Spleen (tissue), 13 donors: ENCODE measurements at places on chromosomes 12 and 14. TPM values are rescaled to one million over a fixed set of nuclear protein-coding genes. Genes with fewer than 3 reads are reported as not detected.

GRCh38 chr12:74780182-74780849, 242.7 kb downstream of the ATXN7L3B start:
- no peaks in the 10 kb centered on the region for H3K4me1 ChIP-seq
- H3K4me3 ChIP-seq, result no peak overlapping the region
- H3K27ac ChIP-seq, result no peak overlapping the region
- DNase-seq, result no peak

DNA sequence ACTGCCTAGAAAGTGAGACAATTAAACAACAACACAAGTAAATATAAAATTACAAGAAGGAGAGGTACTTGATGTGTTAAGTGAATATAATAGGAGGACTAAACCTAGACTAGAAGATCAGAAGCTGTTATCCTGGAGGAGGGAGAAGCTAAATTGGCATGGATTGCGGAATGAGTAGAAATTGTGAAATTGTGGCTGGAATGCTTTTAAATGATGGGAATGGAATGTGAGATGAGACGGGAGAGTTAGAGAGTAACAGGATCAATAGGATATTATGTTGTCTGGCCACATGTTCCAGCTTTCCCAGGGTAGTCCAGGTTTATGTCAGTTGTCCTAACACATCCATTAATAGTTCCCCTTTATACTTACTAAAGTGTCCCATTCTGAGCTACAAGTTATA, 44.0 kb upstream of the CPNE8 start:
- no peaks in the 10 kb centered on the region for H3K27me3 ChIP-seq
- H3K27ac ChIP-seq, result no peak overlapping the region
- DNase-seq, result no peak
- no peak overlapping the region for H3K4me3 ChIP-seq

The FOXG1 gene
- total RNA-seq, result 0.12 TPM

The KRT7 gene
- total RNA-seq, result not detected

GRCh38 chr12:10276774-10277173, 30.9 kb upstream of the KLRD1 start:
- H3K27me3 ChIP-seq, result no peaks in the 10 kb centered on the region
- DNase-seq, result no peak
- H3K27ac ChIP-seq, result no peak overlapping the region
- no peaks in the 10 kb centered on the region for H3K36me3 ChIP-seq
- H3K4me1 ChIP-seq, result no peaks in the 10 kb centered on the region
- H3K4me3 ChIP-seq, result no peak overlapping the region

- peak; percentile 93 for DNase-seq
- peak overlapping the region; percentile 97 for H3K4me3 ChIP-seq
- H3K4me1 ChIP-seq, result peaks cover 64% of the 10 kb centered on the region
- H3K27me3 ChIP-seq, result no peaks in the 10 kb centered on the region
- peak overlapping the region; percentile 90 for H3K27ac ChIP-seq
These were observed 574 bp downstream of the GLRX5 start for GRCh38 chr14:95535226-95536021.

DNA sequence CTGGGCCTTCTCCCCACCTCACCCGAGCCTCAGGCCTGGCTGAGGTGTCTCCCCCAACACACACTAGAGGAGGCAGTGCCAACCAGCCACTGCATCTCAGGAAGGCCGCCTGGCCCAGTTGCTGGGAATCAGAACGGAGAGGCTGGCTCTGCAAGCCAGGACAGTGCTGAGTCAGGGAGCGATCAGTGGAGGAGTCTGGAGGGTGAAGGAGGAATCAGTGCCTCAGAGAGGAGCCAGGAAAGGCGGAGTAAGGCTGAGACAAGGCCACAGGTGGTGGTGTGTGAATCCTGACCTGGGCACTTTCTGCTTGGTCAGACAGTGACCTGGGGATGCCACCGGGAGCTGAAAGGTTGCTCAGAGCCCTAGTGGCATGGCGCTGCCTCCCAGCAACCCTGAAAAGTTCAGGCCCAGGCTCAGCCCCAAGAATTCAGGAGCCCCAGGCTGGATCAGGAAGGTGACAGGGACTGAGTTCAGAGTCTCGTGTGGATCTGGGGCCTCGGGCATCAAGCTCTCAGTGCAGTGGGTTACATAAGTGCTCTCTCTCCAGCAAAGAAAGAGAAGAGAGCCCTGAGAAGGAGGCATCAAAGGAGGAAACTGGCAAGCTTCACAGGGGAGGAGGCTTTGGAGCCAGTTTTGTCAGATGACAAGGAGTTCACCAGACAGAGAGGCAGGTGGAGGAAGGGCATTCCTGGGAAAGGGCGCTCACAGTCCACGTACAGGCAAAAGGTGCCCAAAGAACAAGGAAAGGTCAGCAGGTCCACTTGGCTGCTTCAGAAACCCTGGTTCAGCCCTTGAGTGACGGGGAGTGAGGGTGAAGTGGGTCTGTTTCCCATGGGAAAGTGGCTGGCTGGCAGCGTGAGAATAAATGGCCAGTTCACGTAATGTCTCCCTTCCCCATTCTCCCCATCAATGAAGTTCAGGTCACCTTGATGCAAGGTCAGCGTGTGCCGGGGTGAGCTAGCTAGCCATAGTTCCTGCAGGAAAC, 87.8 kb downstream of the ZFP36L1 start:
- H3K4me1 ChIP-seq, result no peaks in the 10 kb centered on the region
- no peaks in the 10 kb centered on the region for H3K36me3 ChIP-seq
- H3K27me3 ChIP-seq, result no peaks in the 10 kb centered on the region
- no peak overlapping the region for H3K4me3 ChIP-seq
- no peak for DNase-seq

- no peaks in the 10 kb centered on the region for H3K36me3 ChIP-seq
- DNase-seq, result no peak
- H3K27ac ChIP-seq, result no peak overlapping the region
- H3K4me1 ChIP-seq, result peaks cover 10% of the 10 kb centered on the region
- H3K27me3 ChIP-seq, result no peaks in the 10 kb centered on the region
These were observed 72.3 kb downstream of the SRGAP1 start for GRCh38 chr12:63916561-63917476.

GRCh38 chr12:42119085-42119633, 25.5 kb downstream of the GXYLT1 start:
- no peaks in the 10 kb centered on the region for H3K36me3 ChIP-seq
- H3K27me3 ChIP-seq, result no peaks in the 10 kb centered on the region
- DNase-seq, result no peak
- H3K27ac ChIP-seq, result no peak overlapping the region
- no peaks in the 10 kb centered on the region for H3K4me1 ChIP-seq

DNA sequence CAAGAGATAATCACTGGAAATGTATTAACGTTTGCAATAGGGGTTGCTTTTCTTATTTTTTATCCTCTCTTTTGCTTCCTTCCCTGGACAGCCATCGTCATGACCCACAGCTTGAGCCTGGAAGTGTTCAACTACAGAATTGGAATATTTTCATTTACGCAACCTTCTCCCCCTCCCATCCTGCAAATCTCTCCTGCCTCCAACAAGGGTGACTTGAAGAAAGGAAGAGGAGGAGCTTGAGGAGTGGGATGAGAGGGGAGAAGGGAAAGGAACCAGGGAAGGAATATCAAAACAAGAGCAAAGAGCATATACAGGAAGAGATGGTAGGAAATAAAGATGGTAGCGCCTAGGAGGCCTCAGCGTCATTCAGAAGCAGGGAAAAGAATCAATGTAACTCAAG, 1.6 kb upstream of the MANSC4 start:
- H3K4me1 ChIP-seq, result peaks cover 4% of the 10 kb centered on the region
- no peaks in the 10 kb centered on the region for H3K27me3 ChIP-seq
- no peak overlapping the region for H3K27ac ChIP-seq
- H3K4me3 ChIP-seq, result peak overlapping the region; percentile 90

- no peak for DNase-seq
- H3K36me3 ChIP-seq, result no peaks in the 10 kb centered on the region
- no peaks in the 10 kb centered on the region for H3K27me3 ChIP-seq
- H3K27ac ChIP-seq, result no peak overlapping the region
- H3K4me3 ChIP-seq, result no peak overlapping the region
These were observed 176.1 kb downstream of the BCAT1 start for GRCh38 chr12:24772813-24773212.
